ENCODE measurements at places on chromosomes 1 and 21. TPM values are rescaled to one million over a fixed set of nuclear protein-coding genes. Genes with fewer than 3 reads are reported as not detected.

DNA sequence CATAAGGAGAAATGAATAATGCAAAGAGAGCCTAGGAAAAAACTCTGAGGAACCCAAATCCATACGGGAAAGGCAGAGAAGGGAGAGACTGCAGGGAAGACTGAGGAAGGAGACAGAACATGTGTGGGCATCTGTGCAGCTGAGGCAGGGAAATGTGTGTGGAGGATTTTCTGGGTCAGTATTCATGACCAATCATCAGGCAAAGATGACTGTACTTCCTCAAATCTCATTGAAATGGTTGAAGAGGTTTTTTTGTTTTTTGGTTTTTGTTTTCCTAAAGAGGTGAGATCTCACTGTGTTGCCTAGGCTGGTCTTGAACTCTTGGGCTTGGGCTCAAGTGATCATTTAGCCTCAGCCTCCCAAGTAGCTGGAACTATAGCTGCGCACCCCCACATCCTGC, 15.7 kb downstream of the DIP2A start:
- DNase-seq, result no peak

Gene POU3F1
- not detected for polyA plus RNA-seq

Gene ANKRD35
- 1.9 TPM for polyA plus RNA-seq

Gene ERRFI1
- polyA plus RNA-seq, result 142 TPM

DNA sequence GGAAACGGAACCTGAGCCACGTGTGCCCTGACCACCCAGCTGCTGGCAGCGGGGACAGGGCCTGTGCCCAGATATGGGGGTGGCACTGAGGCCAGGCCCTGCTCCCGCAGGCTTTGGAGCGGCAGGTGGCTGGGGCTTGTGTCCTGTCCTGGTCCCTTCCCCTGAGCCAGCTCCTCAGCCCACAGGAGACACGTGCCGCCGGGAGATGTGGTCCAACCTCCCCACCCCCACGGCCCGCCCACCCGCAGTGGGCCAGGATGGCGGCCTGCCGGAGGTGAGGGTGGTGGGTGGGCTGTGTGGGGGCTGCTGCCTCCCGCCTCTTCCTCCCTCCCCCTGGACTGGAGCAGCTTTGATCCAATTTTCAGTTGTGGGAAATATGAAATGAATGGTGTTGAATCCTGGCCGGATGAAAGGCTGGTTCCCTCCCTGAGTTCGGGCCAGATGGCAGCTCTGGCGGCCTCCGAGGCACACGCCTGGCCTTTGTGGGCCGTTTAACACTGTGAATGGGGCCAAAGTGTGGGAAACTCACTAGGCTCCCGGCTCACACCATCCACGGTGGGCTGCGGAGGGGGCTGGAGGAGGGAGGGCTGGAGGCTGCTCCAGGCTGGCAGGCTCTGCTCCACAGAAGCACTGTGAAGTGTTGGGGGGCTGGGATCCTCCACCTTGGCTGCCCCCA, 2.6 kb upstream of the HES5 start:
- no peak for DNase-seq

All from liver (tissue), 10 donors.